ENCODE measurements at places on chromosomes 2 and 18.

GRCh38 chr18:26421931-26422330, 126.4 kb downstream of the KCTD1 start:
- DNase-seq: no peak

DNA sequence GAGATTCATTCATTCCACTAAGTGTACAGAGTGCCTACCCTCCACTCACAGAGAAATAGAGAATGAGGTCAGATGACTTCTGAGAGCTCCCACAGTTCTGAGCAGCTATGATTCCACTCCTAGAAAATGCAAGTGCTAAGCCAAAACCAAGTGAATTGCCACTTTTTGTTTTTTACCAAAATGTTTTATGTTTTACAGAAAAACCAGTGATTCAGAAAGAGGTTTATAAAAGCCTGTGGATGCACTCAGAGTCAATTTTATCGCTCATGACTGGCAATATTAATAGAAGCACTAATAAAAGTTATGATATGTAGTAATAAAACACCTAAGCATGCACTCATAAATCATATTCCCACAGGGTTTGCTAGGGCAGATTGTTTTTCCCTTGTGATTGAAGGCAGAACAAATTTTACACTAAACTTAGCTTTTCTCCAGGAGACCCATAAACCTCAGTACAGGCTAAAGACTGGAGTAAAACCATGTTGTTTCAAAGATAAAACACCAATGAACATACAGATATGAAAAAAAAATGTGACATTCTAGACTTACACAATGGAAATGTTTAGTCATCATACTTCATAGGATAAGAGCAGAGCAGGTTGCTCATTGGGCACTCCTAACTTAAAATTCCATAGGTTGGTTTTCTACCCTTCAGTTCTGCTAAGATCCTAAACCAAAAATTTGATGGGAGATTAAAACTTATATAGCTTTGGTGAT, 67.5 kb downstream of the PDK1 start:
- peak; percentile 66 for DNase-seq

GRCh38 chr2:157911246-157911645, 35.1 kb upstream of the ACVR1 start:
- no peak for DNase-seq

DNA sequence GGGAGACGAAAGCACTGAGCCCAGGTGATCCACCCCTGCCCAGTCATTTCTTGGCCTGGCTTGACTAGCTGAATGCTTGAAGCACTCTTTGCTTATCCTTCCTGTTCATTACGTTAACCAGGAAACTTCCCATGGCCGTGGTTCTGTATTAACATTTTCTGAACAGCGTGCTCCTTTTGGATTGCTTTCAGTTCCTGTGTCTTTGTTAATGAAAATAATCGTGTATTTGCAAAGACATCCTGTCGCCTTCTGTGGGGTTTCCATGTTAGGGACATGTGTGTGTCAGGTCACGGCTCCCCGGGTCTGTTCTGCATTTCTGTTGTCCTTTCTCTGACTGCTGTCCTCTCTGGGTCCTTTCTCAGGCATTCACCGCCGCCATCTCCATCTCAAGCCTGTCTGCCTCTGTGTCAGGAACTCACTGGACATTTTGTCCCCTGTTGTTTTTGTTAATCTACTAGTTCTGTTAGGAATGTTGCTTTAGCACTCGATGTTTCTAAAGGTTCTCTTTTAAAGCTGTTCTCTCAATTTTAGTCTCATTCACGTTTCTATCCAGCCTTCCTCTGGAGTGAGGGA, 434.1 kb upstream of the HS6ST1 start:
- DNase-seq: no peak

DNA sequence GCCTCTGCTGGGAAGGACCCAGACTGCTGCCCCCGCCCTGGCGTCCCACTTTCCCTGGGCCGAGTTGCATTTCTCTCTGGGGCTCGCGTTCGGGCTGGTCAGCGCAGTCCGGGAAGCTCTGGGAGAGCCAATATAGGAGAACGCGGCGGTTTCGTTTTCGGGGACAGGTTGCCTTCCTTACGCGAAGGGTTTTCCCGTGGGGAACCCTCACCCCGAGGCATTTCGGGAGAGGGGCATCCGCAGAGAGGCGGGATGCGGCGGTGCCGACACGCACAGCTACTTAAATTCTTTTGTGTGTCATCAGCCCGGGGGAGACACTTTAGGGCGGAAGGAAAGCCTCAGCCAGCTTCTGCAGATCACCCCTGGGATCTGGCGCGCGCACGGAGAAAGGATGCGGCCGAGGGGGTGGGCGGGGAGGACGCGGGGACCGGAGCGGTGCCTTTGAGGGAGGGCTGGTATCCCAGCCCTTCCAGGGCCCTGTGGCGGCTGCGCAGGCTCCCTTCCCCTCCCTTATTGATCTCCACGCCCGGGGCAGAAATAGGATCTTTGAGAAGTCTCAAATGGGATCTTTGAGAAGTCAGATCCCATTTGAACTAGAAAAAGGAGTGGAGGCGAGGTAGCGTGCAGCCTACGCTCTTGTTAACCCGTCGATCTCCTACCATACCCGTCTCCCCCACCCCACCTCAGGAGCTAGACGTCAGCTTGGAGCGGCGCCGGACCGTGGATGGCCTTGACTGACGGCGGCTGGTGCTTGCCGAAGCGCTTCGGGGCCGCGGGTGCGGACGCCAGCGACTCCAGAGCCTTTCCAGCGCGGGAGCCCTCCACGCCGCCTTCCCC, 1.2 kb downstream of the GATA6 start:
- DNase-seq: peak; percentile 63

DNA sequence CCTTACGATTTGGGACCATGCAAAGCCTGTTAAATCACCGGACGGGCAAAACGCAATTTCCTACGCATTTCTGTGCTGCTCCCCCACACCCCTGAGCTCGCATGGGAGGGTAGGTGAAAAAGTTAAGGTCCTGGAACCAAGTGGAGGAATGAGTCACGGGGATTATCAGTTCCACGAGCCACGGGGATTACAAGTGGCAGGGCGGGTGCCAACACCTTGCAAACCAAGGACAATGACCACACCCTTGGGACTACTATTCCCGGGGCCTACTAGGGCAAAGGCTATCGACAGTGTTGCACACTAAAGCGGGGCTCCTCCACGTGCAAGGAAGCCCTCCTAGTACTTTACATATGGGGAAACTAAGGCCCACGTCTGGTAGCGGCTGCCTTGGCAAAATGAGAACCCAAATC, 447 bp downstream of the RETSAT start:
- peak; percentile 4 for DNase-seq

- no peak for DNase-seq
Measured at GRCh38 chr18:32771169-32771751, 1.6 kb downstream of the KLHL14 start.

- no peak for DNase-seq
Measured at GRCh38 chr18:10877987-10878386, 271.4 kb downstream of the PIEZO2 start.

DNA sequence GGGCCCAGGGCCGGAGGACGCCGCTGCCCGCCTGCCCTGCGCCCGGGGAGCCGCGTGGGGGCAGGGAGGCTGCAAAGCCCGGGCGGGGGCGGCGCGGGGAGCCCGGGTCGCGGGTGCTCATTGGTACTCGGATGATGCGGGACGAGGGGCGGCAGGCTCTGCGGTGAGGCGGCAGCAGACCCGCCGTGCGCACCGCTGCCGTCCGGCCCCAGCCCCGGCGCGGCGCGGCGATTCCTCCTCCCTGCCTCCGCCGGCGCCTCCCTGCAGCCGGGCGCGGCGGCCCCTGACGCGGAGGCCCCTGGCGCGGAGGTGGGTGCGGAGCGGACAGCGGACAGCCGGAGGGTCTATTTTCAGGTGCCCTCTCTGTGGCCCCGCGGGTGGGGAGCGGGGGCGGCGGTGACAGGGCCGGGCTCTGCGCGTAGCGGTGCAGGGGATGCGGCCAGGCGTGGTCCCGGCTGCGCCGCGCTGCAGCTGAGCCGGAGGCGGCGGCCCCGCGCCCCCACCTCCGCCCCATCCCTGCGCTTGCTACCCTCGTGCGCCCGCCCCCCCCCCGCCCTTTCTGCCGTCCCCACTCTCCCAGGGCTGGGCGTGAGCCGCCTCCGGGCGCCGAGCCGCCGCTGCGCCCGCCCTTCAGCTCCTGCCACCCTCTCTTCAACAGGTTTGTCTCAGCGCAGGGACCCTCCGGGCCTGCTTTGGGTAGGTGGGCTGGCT, 640 bp downstream of the SPTBN1 start:
- DNase-seq: peak; percentile 39

- DNase-seq: no peak
Measured at GRCh38 chr18:36191286-36191685, 4.0 kb downstream of the MOCOS start.

DNA sequence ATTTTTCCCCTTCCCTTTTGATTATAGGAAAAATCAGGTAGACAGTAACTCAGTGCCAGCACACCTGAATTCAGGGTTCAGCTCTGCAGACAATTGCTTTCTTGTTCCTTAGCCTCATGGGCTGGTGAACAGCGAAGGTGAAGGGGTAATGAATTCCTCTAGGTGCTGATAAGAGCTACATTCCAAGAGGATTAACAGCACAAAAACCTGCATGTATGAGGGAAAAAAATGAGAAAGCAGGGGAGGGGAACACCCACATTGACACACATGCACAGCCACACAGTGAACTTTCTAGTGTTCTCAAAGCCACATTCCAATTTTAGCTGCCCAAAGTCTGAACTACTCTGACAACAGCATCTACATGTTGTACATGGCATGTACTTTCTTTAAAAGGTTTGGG, 46.1 kb downstream of the SPATS2L start:
- peak; percentile 74 for DNase-seq

GRCh38 chr18:46891742-46892214, 25.5 kb downstream of the PIAS2 start:
- no peak for DNase-seq

GRCh38 chr2:26305540-26305939, 40.4 kb upstream of the SELENOI start:
- no peak for DNase-seq

DNA sequence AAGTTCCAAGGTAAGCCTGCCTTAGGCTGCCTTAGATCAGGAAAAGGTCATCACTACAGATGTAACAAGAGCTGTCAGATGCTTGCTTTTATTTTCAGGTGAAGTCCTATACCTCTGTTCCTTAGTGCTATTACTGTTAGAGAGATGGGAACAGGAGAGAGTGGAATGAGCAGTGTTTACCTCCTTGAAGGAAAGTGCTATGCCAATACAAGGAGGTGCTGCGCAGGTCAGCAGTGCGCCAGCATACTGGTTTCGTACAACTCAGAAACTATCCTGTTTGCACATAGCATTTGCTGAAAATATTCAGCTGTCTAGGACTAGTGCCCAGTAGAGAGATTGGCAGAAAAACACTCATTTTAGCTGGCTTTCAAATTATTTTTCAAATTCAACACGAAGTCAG, 413.0 kb upstream of the RAB12 start:
- DNase-seq: no peak

DNA sequence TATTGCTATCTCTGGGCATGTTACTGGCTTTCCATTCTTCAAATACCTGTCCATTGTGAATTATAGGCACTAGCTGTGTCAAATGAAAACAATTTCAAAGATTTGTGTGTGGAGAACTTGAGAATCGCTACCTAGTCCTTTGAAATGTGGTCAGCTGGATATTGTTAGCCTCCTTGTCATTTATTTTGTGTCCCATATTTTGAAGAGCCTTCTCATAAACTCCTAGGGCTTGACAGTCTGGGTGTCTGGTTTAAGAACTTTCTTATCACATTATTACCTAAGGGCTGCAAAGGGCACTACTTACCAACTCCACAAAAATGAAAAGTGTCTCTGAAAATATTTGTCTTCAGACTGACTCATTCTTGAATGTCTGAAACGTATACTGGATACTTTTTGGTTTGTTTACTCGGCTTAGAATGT, 50.2 kb downstream of the COL4A3 start:
- DNase-seq: no peak

DNA sequence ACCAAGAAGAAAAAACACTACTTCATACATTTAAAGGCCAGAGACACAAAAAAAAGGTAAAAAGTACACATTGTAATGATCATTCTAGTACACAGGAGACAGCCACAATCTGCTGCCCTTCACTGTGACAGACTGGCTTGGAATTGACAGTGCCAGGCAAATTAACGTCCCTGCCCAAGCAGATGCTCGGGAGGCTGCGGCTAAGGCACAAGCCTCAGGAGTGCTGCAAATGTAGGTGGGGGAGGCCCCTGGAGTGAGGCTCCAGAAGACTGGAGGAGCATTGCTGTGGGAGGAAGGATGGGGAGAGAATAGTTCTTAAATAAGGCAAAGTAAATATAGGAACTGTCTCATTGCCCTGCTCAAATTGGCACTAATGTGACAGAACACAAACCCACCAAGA, 18.6 kb downstream of the ERCC3 start:
- DNase-seq: no peak

DNA sequence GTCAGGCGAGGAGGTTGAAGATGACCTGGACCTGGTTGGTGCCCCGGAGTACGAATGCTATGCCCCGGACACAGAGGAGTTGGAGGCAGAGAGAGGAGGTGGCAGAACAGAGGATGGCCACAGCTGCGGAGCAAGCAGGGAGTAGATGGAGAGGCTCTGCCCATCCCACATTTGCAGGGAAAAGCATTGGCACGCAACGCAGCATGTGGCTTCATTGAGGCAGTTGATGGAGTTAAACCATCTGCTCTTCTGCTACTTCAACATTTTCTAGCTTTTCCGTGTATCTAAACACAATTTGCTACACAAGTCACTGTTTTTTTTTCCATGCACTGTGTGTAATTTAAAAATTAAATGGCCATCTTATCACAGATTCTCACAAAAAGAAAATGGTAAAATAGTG, 11.8 kb downstream of the RBFA start:
- DNase-seq: no peak

DNA sequence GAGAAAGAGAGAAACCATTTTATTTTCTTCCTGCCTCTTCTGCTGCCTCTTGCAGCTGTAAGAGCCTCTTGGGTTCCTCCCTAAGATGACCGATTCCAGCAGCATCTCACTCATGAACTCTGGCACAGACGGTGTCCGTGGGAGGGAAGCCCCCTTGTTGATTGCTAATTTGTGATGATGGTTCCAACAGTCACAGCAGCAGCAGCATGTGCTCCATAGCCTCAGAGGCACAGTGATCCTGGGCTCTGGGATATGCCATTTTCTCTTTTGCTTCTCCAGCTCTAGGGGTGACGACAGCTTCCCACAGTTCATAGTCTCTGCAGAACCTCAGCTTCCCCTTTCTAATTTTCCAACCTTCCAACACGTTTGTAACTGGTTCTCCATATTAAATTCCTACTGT, 324.2 kb upstream of the HS6ST1 start:
- no peak for DNase-seq
